ENCODE measurements at places on chromosomes 1 and 21.

DNA sequence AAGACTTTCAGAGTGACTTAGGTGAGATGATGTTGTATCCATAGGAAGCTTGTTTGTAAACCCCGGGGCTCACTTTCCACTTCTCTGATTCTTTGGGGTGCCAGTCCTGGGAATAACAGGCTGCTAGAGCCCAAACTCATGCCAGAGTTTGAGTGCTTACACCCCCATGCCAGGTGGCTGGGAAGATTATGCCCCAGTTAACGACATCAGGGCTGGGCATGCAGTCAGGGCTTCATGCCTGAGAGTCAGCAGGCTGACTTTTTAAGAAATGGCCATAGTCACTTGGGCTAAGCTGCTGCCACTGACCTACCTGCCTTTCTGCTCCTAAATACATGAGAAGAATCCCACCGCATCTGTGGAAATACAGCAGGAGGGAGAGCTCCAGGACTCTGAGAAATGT is 425.6 kb upstream of the VAMP3 start:
- no peak for DNase-seq

- no peak for DNase-seq
Observed at GRCh38 chr1:43556782-43557181, 26.1 kb downstream of the PTPRF start.

DNA sequence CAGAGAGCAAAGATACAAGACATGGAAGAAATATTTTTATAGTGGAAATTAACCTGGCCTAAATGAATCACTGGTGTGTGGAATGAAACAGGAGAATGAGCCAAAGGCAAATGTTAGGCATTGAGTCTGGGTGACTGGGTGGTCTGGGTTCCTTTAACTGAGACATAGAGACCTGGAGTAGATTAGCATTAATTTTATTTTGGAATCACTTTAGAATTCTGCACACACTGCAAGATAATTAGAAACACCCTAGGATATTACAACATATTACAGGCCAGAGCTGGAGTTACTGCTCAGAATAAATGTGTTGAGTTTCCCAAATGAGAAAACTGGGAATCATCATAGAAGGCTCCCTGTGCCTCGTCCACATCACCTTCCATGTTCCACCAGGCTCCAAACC is 85.5 kb downstream of the PLPPR5 start:
- DNase-seq, result no peak

GRCh38 chr1:199163267-199163666 is 524.4 kb downstream of the PTPRC start:
- DNase-seq, result no peak

DNA sequence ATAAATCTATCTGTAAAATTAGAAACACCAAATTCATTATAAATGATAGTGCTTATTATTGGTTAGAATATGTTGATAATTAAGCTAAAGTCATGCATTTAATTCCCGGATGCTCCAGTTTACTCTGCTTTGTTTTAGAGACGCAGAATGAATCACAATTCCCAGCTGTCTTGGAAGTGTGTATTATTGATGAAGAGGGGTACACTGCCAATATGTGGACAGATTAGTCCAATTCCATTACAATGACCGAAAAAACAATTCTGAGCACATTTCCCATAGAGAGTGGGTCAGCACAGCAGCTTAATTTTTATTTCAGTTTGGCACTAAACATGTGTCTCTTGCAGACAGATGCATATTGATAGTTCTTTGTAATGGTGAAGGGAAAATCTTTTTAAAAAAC is 146.7 kb downstream of the KCNT2 start:
- no peak for DNase-seq

DNA sequence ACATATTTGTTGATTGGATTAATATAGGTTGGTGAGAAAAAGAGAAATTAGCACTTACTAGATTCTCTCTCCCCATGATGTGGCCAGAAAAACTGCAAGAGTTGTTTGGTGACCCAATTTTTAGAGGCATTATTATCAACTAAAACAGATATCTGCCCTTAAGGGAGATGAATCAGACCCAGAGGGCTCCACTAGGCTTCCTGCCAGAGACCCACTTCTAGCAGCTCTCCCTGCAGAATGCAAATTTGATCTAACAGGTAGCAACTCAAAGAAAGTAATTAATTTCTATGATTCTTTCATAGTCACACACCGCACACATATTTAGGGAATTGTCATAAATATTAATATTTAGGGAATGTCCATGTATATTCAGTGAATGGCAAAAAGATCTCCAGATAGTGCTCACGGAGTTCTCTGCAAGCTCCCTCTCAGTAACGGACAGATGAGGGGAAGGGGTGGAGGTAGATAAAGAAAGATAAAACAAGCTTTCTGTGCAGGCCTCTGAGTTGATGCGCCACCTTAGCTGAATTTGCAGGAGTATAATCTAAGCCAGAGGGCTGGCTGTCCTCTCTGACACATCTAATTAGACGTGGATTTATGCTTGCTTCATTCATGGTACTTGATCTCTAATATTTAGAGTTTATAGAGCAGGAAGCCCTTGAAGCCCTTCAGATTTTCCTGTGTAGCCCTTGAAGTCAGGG is 84.1 kb upstream of the CCDC190 start:
- no peak for DNase-seq

- no peak for DNase-seq
Observed at GRCh38 chr1:53049574-53049967, 12.4 kb upstream of the PODN start.

DNA sequence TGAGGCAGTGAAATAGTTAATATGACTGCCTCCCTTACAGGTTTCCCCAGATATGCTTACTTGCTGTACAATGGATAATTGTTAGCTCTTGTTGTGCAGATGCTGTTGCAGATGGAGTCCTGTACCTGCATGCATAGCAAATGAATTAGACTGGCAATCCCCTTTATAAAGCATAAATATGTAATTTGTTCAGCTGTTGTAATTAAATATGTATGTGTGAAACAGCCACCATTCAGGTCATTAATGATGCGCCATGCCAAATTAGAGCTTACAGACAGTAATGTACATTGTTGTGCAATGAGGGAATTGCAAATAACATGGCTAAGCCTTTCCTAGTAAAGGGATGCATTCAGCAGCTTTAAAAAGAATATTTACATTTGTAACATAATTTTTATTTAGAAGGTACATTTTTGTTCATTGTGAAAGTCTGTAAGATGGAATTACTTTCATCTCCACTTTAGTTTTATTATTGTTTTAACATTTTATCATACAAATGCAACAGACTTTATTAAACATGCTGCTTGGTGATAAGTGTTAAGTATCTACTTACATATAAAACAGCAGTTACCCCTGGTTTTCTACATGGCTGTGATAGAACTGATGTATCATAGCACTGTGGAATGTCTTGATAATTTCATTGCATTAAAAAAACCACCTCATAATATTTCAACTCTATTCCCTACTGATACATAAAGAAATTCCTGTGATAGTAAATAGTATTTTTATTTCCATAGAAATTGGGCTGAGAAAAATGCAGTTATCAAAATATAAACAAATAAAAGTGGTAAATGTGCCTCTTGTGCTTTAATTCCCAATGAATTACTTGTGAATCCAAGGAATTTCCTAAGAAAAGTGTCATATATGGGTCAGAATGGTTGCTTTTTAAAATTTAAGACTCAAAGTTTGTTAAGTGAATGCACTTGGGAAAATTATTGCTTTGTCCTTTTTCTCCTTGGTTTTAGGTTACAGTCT is 99.0 kb downstream of the NFIA start:
- DNase-seq, result no peak

DNA sequence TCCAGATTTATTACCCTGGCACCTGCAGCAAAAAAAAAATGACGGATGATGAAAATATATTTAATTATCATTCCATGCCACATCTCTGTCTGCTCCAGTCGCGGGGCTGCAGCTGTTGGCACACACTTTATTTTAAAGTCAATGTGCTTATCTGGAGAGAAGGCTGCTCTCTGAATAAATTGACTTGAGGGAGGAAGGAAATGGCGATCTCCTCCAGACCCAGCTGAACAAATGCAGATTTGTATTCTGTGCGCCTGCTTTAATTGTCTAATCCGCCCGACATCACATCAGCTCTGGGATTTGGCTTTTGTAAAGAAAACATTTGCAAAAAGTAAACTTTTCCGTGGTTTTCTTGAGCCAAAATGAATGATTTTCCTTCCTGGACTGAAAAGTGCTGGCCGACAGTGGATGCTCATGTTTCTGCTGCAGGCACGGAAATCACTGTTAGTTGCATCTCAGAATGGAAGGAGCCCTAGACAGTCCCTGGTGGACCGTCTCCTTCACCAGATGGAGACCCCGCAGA is 150.2 kb downstream of the CAMTA1 start:
- no peak for DNase-seq

- DNase-seq, result no peak
Observed at GRCh38 chr1:108646265-108646647, 14.6 kb downstream of the HENMT1 start.

- DNase-seq, result no peak
Observed at GRCh38 chr1:3423245-3423829, 31.1 kb upstream of the ARHGEF16 start.

GRCh38 chr1:216332003-216332402 is 91.2 kb downstream of the USH2A start:
- DNase-seq, result no peak

DNA sequence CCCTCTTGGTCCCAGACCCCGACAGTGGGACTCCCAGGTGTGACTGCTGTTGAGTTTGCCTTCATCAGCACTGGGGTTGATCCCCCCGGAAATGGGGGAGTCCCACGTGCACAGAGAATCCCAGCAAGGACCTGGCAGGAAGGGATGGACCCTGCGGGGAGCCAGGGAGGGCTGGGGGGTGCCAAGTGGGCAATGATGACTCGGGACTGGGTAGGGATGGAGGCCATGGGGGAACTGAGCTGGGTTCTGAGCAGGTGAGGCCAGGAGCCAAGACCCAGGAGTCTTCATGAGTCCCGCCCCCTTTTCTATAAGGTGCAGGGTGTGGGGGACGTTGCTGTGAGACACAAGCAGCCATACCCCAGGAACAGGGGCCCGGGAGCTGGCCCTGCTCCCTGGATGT is 103.8 kb downstream of the CRYAA start:
- DNase-seq, result no peak

DNA sequence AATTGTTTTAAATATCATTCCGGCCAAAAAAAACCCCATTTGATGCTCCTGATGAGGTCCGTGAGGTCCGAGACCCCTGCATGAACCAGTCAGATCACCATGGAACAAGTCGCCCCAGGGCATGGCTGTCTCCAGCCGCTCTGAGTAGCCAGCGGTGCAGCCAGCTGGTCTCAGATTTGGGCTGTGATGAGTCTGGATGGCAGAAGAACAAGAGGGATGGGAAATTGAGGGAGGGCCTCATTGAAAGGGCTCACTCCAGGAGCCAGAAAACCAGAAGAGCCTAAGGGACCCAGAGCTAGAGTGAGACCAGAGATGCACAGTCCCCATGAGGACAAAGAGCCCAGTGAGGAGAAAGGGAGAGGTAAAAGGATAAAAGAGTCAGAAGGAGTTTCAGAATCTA is 174.0 kb downstream of the TOMM20 start:
- no peak for DNase-seq

DNA sequence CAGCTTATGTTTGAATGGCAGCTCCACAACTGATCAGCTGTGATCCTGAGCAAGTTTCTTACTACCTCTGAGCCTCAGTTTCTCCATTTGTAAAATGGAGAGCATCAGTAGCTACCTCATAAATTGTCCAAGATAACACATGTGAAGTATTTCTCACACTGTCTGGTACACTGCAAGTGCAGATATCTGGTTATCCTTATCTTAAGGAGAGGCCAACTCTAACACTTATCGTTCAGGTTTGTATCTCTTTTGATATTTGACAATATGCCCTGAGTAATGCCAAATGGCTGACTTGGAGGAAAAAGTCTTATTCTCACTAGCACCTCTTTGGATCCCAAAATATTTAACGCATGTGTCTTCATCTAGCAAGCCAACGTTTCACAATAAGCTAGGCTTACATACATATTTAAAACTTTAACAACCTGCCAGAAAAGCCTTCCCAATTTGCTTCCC is 2.7 kb downstream of the CSRP1 start:
- no peak for DNase-seq

DNA sequence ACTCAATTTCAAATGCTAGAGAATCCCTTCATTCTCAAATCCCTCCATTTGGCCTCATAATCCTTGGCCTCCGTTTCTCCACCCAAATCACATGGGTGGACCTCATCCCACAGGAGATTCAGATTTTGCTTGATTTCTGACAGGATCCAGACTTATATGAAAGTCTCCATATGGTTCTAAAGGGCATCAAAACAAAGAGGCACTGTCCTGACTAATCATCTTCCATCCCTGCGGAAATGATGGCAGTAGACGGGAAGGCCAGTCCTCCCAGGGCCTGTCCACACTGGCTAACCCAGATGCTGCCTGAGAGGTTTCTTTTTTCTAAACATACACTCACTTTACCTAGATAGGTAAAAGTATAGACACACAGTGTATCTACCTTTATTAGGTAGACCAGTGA is 18.8 kb downstream of the ORC1 start:
- DNase-seq, result no peak

DNA sequence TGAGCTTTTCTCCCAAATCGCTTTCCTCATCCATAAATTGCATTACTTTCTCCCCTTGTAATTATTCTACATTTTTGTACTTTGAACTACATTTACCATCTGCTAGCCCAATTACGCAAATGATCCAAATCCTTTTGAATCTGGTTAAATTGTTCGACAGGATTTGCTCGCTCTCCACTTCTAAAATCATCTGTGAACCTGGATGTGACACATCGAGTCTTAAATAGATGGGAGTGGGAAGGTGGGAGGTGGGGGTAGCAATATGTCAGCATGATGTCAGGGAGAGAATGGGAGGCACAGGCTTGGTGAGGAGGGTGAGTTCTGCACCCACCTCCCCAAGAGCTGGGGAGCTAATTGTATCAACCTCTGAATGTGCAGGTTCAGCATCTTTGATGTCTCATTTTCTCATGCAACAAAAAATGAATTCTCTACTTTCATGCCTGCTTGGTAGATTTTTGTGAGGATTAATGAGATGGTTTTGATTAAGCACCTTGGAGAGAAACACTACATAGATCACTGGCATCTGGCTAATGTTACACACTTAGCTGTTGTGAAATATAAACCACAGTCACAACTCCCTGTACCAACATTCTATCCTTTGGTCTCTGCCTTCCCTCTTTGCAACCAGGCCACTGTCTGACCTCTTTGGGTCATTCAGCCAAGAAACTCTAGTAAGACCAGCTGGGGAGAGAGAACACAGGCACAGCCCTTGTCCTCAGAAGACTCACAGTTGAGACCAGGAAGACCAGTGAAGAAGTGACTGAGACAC is 165.1 kb downstream of the DAB1 start:
- DNase-seq, result no peak

DNA sequence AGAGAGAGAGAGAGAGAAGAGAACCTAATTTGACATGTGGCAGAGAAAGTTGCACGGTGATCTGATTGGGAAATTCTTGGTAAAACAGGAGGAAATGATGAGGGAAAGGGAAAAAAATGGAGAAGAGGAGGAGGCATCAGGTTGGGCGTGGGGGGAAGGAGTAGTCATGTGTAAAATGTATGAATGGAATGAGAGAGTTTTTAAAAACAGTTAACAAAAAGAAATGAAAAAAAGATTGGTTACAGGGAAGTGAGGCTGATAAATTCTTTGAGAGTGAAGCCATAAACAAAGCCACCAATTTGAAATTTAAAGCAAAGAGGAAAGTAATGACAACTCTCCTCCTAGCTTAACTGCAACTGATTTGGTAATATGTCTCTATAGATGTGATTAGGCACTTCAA is 409.2 kb downstream of the USH2A start:
- no peak for DNase-seq

- DNase-seq, result no peak
Observed at GRCh38 chr1:186762653-186763052, 66.1 kb upstream of the PLA2G4A start.

GRCh38 chr1:64055310-64055709 is 148.1 kb upstream of the UBE2U start:
- DNase-seq, result no peak
